ENCODE measurements at places on chromosomes 4 and X.

DNA sequence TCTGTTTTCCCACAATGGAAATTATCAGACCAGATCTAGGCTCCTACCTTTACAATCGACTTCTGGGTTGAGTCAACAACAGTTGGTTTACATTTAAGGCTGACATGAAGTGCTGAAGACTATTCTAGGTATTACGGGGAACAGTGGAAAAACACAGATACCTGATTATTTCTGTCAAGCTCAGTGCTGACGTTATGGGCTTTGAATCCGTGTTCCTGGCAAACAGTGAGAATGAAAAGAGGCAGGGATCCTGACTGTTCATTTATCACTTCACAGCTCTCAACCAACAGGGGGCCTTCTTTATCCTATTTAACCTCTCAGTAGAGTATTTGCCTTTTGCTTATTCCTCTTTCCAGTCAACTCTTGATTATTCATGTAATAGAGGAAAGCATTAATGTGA lies 43.1 kb downstream of the TMEM164 start:
- DNase-seq, result peak; percentile 21

GRCh38 chr4:68963374-68963773 lies 11.8 kb upstream of the UGT2A3 start:
- DNase-seq, result no peak

GRCh38 chr4:107736037-107736436 lies 16.0 kb upstream of the PAPSS1 start:
- no peak for DNase-seq

- peak; percentile 16 for DNase-seq
These were observed 3.1 kb downstream of the CXXC4 start for GRCh38 chr4:104491481-104492182.

DNA sequence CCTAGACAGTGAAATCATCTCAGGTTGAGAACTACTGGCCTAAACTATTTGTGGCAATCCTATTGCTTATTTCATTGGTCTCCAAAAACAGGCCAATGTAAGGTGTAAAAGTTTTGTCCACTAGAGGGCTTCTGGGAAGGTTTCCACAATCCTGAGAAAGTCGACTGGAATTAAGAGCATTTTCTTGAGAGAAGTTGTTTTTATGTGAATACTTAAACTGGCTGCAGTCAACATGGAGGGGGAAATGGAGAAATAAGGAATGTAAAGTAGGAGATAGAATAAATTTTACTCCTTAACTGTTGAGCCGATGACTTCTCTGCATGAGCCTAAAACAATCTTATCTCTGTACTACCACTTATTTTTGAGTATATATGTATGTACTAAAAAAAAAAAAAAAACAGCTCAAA lies 11.0 kb upstream of the EIF4E start:
- peak; percentile 86 for DNase-seq

DNA sequence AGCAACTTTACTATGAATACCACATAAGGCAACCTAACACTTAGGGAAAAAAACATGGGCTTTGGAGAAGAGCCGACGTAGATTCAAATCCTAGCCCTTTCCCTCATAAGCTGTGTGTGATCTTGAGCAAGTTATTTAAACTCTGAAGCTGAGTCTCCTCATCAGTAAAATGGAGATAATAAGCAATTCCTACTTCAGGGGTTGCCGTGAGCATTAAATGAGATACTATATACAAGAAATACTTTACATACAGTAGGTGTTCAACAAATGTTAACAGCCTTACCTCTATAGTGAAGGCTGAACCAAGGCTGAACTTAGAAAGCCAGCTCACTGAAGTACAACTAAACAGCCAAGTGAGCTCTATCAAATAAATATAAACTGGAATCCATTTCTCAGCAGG lies 146.2 kb upstream of the DKK2 start:
- no peak for DNase-seq

GRCh38 chr4:88757067-88757466 lies 59.4 kb upstream of the NAP1L5 start:
- DNase-seq, result no peak

DNA sequence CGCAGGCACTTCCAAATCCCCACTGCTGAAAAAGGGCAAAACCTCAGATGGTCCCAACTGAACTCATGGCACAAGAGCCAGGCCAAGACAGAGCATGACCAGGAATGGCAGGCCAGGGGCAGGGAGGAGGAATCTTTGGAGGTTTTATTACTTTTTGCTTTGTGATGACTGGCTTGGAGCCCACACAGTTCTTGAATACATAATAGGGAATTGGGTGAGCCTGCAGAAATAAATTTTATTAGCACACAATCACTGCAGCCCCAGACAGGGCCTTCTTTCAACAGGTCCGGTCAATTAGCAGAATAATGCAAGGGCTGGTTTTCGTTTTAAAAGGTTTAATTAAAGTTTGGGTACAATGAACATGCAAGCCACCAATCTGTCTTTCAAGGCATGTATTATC lies 23.4 kb upstream of the MAMLD1 start:
- DNase-seq, result no peak

GRCh38 chrX:68488657-68489056 lies 10.2 kb upstream of the YIPF6 start:
- DNase-seq, result no peak

- no peak for DNase-seq
These were observed 8.6 kb upstream of the INTU start for GRCh38 chr4:127624173-127624572.

DNA sequence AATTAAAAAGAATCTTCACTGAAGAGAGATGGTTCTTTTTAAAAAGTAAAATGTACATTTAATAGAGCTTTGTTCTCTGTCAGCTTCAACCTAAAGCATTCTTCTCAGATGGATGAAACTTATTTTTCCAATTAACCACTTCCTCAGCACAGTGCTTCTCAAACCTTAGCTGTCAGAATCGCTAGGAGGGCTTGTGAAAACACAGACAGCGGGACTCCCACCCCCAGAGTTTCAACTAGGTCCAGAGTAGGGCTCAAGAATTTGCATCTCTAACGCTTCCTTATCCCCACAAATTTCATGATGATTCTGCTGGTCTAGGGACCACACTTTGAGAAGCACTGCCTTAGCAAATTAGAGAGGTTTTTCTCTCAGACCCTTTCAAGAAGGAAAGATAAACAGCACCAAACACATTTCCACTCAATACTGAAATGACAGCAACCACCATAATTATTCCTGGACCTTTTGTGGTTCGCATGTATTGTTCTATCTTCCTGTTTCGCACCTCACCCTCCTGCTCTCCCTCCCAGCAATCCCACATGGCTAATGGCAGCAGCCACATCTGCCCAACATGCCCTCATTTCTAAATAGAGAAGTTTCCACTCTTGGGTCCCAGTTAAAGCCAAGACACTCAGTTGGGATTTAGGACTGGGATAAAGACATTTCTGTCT lies 73.2 kb downstream of the ZNF827 start:
- no peak for DNase-seq

DNA sequence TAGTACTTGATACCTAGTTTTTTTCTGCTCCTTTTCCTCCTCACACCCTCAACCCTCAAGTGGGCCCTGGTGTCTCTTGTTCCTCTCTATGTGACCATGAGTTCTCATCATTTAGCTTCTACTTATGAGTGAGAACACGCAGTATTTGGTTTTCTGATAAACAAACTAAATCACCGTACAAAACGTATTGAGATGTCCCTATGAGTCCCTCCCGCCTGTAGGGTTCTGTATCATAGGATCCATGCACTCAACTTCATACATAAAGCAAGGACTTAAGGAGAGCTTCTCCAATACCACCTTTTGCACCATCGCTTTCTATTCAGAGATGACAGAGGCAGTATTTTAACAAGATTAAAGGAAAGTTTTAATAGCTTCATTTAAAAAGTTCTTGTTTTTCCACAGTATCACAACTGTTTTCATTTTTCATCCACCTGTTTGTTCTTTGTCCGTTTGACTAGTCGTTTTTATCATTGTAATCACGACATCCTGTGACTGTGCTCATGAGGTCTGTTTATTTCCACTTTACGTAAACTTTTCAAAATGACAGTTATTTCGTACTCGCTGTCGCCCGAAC lies 457 bp upstream of the RAB9A start:
- DNase-seq, result no peak

GRCh38 chrX:137771537-137771936 lies 205.6 kb downstream of the ZIC3 start:
- DNase-seq, result no peak

GRCh38 chr4:187632260-187632995 lies 363.1 kb upstream of the ZFP42 start:
- no peak for DNase-seq

DNA sequence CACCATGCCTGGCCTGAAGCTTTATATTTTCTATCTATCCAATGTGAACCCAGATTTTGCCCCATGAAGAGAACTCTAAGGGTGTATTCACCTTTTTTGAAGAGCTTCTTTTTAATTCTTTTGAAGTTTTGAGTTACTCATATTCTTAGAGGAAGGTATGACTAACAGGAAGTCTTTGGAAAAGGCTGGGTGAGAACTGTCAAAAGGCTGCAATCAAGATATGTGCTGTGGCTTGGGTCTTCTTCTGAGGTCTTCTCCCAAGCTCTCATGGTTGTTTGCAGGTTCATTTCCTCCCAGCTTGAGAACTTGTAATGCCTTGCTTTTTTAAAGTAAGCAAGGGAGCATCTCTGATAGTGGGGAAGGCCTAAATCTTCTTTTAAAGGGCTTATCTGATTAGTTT lies 3.1 kb upstream of the C4orf17 start:
- DNase-seq, result no peak

DNA sequence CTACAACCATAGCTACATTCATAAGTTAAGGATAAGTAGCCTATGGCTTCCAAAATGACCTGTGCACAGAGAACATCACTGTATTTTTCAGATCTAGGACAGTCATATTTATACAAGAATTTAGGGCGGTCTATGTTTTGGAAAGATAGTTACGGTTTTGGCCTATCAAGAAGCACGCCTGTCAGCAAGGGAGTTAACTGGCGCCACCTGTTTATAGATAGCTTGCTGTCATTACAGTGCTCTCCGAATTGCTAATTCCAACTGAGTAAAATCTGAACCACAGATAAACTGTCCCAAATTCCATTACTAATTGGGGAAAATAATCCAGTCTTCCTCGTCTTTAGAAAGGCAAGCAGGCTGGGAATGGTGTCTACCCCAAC lies 646 bp downstream of the ABCB7 start:
- DNase-seq, result no peak

DNA sequence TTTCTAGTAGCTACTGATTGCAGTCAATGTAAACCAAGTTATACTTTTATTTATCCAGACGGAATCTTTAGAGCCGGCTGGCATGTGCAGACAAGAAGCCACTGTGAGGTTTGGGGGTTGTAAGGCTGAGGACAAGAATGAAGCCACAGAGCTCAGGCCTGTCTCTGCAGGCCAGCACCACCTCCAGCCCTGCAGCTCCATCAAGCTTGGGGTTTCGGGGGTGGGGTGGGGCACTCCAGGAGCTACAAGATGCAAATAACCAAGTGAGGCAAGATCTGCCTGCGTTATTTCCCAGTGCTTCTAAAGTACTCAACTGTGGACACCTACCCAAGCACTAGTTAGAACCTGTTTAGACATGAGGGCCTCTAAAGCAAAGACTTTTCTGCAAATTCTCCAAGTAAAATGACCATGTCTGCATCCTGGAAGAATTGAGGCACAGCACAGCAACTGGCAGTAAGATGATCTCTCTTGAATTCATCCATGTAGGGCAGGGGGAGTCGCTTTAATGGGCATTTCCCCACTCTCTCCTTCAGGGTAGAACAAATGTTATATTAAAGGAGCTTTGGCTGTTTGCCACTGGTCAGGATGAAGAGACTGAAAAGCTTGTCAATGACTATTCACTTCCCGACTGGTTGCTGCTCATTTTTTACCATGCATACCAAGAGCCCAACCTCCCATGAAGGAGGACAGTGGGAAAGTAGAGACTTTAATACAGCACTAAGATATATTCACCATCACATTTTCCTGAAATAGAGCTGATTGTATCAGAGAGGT lies 222.5 kb downstream of the MGST2 start:
- DNase-seq, result no peak

- peak; percentile 79 for DNase-seq
These were observed 62.3 kb upstream of the HHIP start for GRCh38 chr4:144583658-144584057.

- peak; percentile 69 for DNase-seq
These were observed 2.7 kb upstream of the GEMIN8 start for GRCh38 chrX:14032406-14032805.

- DNase-seq, result no peak
These were observed 26.3 kb downstream of the TBC1D14 start for GRCh38 chr4:6935965-6936364.

GRCh38 chrX:26352891-26353430 lies 137.0 kb downstream of the MAGEB5 start:
- DNase-seq, result peak; percentile 0

DNA sequence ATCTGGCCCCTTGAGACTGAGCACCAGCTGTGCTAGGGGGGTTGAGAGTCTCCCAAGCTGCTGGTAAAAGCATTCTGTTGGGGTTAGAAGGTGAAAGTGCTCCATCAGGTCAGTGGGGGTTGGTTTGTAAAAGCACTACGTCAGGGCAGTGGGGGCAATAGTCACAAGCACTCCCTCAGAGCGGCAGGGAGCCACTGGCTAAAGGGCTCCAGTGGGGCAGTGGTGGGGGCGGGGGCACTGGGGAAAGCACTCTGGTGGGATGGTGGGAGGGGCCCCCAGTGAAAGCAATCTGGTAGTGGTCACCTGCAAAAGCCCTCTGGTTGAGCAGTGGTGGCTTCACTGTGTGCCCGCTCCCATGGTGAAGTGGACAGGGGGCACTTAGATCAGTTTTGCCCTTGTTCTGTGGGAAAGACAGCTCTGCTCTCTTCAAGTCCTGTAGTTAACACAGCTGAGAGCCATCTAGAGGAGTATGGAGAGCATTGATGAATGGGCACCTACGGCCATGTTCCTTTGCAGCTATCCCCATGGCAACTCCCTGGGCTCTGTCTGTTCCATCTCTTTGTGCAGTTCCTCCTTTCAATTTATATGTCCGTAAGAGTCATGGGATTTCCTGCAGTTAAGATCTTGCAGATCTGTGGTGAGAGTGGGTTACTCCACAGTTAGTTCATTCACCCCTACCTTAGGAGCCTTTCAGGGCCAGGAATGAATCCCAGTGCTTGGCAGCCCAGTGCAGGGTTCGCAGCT lies 106.4 kb downstream of the SH3BGRL start:
- DNase-seq, result no peak

DNA sequence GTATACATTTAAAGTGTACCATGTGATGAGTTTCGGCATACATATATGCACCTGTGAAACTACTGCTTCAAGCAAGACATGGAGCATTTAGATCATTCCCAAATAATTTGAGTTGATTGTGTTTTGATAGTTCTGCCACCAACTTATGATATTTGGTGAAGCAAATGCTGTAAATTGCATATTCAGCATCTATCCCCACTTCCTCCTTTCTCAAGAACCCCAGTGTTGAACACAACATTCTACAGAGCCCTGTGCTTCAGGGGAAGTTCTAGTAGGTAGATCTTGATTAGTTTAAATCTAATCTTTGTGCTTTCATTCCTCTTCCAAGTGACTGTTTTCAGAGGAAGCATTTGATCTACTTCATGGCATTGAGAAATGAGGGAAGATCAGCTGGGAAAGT lies 5.4 kb upstream of the SHROOM3 start:
- DNase-seq, result no peak

GRCh38 chr4:112222219-112222955 lies 9.2 kb upstream of the AP1AR start:
- no peak for DNase-seq
